ENCODE measurements at places on chromosomes 16 and 17.

GRCh38 chr17:51992864-51993416 is 165.6 kb downstream of the CA10 start:
- DNase-seq = no peak

GRCh38 chr17:11736613-11737312 is 138.5 kb downstream of the DNAH9 start:
- no peak for DNase-seq

GRCh38 chr17:41655611-41656111 is 31.3 kb upstream of the KRT17 start:
- DNase-seq = no peak

DNA sequence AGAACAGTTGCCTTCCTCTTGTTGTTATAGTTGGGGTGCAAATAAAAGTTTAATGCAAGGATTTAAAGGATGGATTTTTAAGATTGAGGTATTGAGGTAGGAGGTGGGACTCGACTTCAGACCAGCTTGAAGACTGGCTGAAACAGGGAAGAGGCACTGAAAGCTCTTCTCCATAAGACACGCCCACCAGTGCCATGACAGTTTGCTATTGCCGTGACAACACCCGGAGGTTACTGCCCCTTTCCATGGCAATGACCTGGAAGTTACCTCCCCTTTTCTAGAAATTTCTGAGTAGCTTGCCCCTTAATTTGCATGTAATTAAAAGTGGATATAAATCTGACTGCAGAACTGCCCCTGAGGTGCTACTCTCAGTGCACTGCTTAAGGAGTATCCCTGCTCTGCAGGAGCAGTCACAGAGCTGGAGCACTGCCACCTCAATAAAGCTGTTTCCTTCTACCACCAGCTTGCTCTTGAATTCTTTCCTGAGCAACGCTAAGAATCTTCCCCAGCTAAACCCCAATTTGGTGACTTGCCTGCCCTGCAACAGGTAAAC is 122.6 kb downstream of the SHISA6 start:
- DNase-seq = no peak

DNA sequence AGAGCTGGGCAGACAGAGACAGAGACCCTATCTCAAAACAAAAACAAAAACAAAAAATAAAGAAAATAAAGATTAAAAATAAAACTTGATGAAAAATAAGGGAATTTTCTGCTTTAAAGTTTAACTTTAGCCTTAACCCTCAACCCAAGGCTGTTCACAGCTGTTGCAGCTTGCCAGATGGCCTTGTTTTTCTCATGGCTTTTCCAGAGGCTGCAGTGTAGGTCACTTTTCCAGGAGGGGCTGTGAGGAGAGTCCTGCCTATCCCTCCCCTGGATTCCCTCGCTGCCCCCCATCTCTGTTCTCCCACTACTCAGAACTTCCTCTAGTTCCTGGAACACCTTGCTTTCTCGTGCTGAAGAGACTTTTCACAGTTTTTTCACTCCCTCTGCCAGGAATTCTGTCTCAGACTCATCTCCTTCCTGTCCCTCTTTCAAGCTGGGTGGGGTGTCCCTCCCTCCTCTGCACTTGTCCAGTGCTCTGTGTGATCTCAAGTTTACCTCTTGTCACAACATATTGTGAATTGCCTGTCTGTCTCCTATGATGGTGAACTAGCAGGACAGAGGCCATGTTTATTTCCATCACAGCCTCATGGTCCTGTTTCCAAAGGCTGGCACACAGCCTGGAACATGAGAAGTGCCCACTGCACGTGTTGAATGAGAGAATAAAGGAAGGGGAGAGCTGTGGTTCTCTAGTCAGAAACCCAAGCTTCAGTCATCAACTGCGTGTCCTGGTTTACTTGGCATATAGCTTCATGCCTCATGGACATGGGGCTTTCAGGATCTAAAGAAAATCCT is 69.9 kb upstream of the MSI2 start:
- DNase-seq = no peak

- no peak for DNase-seq
Measured at GRCh38 chr17:61833536-61834193, 29.7 kb downstream of the BRIP1 start.

Measured in GM10248 (cell line).